Uterus (tissue), 4 donors: ENCODE measurements at places on chromosomes 1 and 21. TPM values are rescaled to one million over a fixed set of nuclear protein-coding genes. Genes with fewer than 3 reads are reported as not detected.

The FAM3B gene
- total RNA-seq = not detected

GRCh38 chr1:20151906-20152598 is 12.9 kb downstream of the PLA2G2F start:
- no peak overlapping the region for H3K27ac ChIP-seq
- no peaks in the 10 kb centered on the region for H3K27me3 ChIP-seq
- H3K4me1 ChIP-seq = no peaks in the 10 kb centered on the region
- no peaks in the 10 kb centered on the region for H3K36me3 ChIP-seq
- DNase-seq = peak; percentile 74

DNA sequence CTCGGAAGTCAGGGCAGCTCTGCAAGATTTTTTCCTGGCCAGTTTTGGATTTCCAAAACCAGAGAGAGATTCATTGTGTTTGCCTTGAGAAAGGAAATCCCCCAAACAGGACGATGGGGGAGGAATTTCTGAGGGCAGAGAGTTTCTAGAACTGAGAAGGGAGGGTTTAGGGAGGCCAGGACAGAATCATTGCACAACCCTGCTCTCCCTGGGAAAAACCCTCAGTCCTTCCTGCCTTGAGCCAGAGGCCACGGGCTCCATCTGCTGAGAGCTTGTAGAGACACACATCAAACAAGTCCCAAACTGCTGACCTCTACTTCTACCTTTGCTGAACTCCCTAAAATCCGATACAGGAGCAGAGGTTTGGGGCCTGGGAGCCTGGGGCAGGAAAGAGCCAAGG is 99.7 kb downstream of the NMNAT2 start:
- no peaks in the 10 kb centered on the region for H3K36me3 ChIP-seq
- peak; percentile 85 for DNase-seq
- no peaks in the 10 kb centered on the region for H3K27me3 ChIP-seq
- no peaks in the 10 kb centered on the region for H3K4me1 ChIP-seq

The SPRR2A gene
- not detected for total RNA-seq

- H3K36me3 ChIP-seq = no peaks in the 10 kb centered on the region
- no peak overlapping the region for H3K4me3 ChIP-seq
- H3K27ac ChIP-seq = no peak overlapping the region
- DNase-seq = no peak
Measured at GRCh38 chr1:206551986-206552326, 44.6 kb downstream of the RASSF5 start.

DNA sequence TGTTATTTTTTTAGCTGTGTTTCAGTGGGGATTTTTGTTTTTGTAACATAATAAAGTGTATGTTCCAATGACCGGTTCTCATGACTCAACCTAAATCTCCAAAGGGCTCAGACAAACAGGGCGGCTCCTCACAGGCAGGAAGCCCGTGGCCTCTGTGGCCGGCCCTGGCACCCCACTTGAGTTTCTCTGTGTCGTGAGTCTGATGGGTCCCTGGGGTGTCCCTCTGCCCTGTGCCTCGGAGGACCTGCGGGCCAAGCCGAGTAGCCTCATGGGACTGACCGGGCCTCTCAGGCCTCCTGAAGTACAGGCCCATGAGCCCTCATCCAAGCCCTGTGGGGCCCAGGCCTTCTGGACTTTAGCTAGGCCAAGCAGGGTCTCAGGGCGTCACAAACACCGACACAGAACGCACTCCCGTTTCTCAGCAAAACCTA is 16.1 kb upstream of the CCDC27 start:
- H3K36me3 ChIP-seq = no peaks in the 10 kb centered on the region
- no peaks in the 10 kb centered on the region for H3K4me1 ChIP-seq
- H3K27me3 ChIP-seq = no peaks in the 10 kb centered on the region
- H3K27ac ChIP-seq = no peak overlapping the region

DNA sequence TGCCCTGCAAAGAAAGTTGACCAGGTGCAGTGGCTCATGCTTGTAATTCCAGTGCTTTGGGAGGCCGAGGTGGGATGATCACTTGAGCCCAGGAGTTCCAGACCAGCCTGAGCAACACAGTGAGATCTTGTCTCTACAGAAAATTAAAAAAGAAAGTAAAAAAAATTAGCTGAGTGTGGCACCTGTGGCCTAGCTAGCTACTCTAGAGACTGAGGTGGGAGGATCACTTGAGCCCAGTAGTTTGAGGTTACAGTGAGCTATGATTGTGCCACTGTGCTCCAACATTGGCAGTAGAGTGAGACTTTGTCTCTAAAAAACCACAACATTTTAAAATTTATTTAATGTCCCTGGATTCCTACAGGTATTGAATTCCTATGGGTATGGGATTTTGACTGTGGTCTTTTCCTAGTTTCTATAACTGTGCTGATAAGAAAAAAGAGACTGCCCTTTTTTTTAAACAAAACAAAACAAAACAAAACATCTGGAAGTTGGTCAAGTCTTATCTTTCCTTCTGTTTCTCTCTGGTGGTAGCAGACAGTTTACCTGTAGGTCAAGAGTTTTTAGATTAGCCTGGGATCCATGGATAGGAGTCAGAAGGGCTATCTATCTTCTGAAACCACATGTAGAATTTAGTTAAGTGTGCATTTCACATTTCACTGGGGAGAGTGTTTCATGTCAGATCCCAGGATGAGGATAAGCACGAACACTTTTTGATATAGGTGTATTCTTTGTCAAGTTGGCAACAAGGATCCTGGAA is 18.8 kb downstream of the UCK2 start:
- H3K36me3 ChIP-seq = no peaks in the 10 kb centered on the region
- H3K4me3 ChIP-seq = no peak overlapping the region
- no peaks in the 10 kb centered on the region for H3K27me3 ChIP-seq
- H3K27ac ChIP-seq = no peak overlapping the region

- H3K27ac ChIP-seq = no peak overlapping the region
- no peak for DNase-seq
- H3K27me3 ChIP-seq = no peaks in the 10 kb centered on the region
- no peaks in the 10 kb centered on the region for H3K4me1 ChIP-seq
Measured at GRCh38 chr1:234658138-234658537, 48.2 kb upstream of the IRF2BP2 start.

DNA sequence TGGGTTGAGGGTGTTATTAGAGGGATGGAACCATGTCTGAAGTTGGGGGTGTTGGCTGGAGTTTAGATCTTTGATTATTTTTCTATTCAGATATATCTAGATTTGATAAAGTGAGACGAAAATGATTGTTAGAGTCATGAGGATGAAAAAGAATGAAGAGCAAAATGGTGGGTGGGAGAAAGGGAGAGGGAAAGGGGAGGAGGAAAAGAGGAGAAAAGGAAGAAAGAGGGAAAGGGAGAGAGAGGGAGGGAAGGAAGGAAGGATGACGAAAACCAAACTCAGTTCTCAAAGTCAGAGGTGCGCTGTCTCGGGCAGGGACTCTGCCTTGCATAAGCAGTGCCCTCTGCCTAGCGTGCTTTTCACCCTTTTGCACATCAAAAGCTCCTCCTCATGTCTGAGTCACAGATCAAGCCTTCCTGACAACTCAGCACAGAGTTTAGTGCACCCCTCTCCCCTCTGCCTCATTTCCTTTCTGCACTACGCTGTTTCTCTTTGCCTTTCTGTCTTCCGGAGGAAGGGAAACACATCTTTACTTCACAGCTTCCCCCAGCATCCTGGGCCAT is 225.8 kb upstream of the PROX1 start:
- H3K4me1 ChIP-seq = no peaks in the 10 kb centered on the region
- no peak overlapping the region for H3K27ac ChIP-seq
- no peak overlapping the region for H3K4me3 ChIP-seq
- no peaks in the 10 kb centered on the region for H3K36me3 ChIP-seq
- H3K27me3 ChIP-seq = no peaks in the 10 kb centered on the region

The MRPL55 gene
- total RNA-seq = 35.9 TPM

DNA sequence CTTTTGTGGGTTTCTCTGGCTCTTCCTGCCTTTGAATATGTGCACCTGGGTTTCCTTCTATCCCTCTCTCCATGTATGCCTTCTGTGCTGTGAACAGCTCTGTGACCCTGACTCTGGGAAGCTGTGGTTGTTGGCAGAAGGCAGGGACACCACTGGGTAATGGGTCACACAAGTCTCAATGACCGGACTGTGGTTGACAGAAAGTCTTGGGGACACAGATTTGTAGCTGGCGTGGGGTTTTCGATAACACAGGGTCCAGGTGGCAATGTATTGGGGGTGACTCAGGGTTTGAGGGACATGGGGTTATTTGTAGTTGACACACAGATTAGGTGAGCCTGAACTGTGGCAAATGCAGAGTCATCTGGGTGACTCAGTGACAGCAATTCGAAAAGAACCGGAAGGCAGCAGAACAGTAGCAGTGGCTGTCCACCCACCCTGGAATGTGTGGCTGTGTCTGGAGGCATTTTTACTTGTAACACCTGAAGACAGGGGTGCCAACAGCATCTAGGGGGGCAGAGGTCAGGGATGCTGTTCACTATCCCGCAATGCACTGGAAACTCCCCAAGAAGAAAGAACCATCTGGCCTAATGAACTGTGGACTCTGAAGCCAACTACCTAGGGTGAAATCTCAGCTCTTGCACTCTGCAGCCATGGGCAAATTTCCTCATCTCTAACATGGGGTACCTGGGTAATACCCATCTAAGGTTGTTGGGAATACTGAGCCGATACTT is 13.0 kb upstream of the SLC6A9 start:
- H3K4me3 ChIP-seq = no peak overlapping the region
- H3K4me1 ChIP-seq = no peaks in the 10 kb centered on the region
- no peaks in the 10 kb centered on the region for H3K36me3 ChIP-seq
- DNase-seq = no peak
- no peaks in the 10 kb centered on the region for H3K27me3 ChIP-seq

The IL12RB2 gene
- total RNA-seq = not detected

The RGS8 gene
- total RNA-seq = not detected

The TRIM67 gene
- total RNA-seq = not detected
